ENCODE measurements at places on chromosomes 13 and 19. TPM values are rescaled to one million over a fixed set of nuclear protein-coding genes. Genes with fewer than 3 reads are reported as not detected.

GRCh38 chr13:22210134-22210930 is 539.5 kb downstream of the FGF9 start:
- DNase-seq = no peak
- H3K27ac ChIP-seq = no peak overlapping the region
- peaks cover 3% of the 10 kb centered on the region for H3K27me3 ChIP-seq
- H3K36me3 ChIP-seq = no peaks in the 10 kb centered on the region

GRCh38 chr19:10920781-10921180 is 7.7 kb downstream of the YIPF2 start:
- peaks cover 22% of the 10 kb centered on the region for H3K27me3 ChIP-seq
- H3K27ac ChIP-seq = no peak overlapping the region
- no peak for DNase-seq

DNA sequence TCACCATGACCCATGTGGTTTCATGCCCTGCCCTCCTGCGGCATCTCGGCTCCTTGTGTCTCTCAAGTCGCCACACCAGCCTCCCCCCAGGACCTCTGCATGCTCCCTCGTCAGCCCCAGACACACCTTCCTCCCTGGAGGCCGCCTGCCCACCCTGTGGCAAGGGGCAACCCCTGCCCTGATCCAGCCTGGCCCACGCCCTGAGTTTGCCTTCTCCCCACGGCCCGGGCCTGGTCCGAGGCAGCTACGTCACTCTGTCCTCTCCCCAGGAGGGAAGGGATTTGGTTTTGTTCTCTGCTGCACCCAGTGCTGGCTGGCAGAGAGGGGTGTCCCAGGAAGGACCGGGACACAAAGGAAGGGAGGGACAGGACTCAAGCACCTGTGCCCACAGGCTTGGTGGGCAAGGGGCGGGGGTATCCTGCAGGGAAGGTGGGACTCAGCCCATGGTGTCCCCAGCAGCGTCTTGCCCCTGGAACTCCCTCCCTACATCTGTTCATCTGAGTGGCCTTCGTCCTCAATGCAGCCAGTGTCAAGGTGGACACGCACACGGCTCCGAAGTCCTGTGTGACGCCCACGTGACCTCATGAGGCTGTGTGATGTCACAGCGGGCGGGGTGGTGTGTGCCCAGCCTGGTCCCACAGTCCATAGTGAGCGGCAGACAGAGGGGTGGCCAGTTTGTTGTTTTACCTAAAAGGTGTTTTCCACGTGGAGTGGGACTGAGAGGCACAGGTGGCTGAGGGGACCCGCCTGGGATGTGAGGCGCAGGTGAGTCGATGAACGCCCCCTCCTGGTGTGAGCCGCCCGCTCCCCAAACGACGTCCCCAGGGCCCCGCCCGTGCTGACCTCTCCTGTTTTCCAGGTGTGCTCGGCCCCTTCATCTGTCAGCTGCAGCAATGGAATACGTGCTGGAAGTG is at the start of gene TEX29:
Gene TEX29, plus strand, starts transcription at position 645 of the 914 bp plus-strand sequence. Its CDS starts 249 bp downstream, at position 894.
- DNase-seq = no peak
- H3K27me3 ChIP-seq = peaks cover 8% of the 10 kb centered on the region
- H3K36me3 ChIP-seq = no peaks in the 10 kb centered on the region
- H3K27ac ChIP-seq = peak within 1 kb of the TSS; percentile 21
- H3K4me3 ChIP-seq = no peak within 1 kb of the TSS
- H3K4me1 ChIP-seq = peaks cover 7% of the 10 kb centered on the region

DNA sequence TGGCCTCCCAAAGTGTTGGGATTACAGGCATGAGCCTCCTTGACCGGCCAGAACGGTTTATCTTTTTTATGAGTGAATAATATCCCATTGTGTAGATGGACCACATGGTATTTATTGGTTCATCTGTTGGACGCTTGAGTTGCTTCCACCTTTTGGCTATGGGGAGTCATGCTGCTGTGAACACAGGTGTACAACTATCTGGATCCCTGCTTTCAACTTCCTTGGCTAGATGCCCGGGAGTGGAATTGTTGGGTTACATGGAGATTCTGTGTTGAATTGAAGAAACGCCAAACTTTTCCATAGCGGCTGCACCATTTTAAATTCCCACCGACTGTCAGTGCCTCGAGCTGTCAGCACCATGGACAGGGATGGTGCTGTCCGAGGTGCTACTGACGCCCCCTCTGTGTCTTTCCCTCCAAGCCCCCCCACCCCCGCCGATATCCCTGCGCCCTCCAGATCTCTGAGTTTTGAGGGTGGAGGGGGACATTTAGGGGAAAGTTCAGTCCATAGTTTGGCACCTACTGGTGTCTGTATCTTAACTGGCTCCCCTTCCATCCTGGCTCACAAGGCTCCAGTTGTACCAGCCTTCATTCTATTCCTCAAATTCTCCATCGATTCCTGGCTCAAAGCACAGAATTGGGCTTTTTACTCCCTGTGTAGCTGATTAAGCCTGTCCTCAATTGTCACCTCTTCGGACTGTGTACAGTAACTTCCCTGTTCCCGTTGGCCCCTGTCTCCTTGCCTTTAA is 27.3 kb downstream of the PNPLA6 start:
- peaks cover 8% of the 10 kb centered on the region for H3K36me3 ChIP-seq
- H3K4me3 ChIP-seq = peak overlapping the region; percentile 8
- DNase-seq = no peak
- no peak overlapping the region for H3K27ac ChIP-seq
- H3K4me1 ChIP-seq = no peaks in the 10 kb centered on the region

DNA sequence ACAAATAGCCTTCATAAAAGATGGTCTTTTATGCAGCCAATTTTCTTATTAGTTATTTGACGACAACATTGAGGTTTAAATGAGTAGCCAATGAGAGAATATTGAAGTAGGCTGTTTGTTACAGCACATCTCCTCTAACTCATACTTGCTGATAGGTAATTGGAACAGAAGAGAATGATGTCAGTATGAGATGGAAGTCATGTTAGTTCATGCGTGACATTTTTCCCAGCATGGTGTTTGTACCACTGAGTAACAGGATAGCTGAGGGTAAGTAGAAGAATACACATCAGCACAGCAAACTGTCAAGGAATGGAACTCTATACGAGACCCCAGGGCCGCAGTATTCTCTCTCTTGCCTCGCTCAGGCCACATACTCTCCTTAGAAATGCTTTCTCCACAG is 37.2 kb downstream of the COL4A2 start:
- no peak overlapping the region for H3K4me3 ChIP-seq
- no peak overlapping the region for H3K27ac ChIP-seq
- no peak for DNase-seq
- no peaks in the 10 kb centered on the region for H3K36me3 ChIP-seq
- H3K27me3 ChIP-seq = peaks cover 5% of the 10 kb centered on the region

DNA sequence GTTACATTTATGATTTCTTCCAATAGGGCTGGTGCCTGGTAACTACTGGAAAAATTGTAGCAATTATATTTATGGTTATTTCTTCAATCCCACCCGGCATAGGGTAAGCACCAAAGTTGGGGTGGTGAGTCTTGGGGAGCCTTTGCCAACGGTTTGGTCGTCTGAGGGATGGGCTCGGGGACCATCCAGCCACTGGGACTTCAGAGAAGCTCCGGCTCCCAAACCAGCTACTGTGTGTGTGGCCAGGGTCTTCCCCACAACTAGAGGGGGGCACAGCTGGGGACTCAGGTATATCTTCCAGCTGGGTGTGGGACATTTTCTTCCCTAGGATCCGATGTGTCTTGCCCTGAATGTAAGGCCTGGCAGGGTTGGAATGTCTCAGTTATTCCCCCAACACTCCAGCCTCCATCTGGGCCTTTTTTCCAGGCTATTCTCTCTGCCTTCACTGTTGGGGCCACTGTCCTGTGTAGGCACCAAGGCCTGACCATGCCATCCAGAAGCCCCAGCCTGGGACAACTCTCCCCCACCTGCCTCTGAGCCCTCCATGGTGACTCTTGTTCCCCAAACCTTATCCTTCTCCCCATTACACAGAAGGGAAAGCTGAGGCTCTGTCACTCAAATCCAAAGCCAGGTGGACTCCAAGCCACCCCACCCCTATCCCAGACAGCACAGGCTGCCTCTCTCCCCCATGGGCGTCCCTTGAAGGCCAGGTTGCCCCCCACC is 1.1 kb upstream of the IFI30 start:
- H3K4me3 ChIP-seq = no peak overlapping the region
- H3K27me3 ChIP-seq = peaks cover 6% of the 10 kb centered on the region
- no peak for DNase-seq
- no peaks in the 10 kb centered on the region for H3K4me1 ChIP-seq

DNA sequence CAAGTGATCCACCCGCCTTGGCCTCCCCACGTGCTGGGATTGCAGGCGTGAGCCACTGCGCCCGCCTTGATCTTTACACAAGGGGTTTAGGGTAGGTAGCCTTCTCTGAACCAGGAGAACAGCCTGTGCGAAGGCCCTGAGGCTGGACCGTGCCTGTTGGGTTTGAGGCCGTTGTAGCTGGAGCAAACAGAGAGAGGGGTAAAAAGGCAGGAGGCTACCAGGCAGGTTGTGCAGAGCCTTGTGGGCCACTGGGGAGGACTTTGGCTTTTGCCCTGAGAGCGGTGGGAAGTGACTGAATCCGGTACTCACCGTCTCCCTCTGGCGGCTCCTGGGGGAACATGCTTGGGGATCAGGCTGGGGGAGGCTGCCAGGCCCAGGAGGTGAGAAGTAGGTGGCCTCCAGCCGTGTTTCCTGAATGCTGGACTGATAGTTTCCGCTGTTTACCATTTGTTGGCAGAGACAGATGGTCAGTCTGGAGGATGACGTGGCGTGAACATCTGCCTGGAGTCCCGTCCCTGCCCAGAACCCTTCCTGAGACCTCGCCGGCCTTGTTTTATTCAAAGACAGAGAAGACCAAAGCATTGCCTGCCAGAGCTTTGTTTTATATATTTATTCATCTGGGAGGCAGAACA is 24.6 kb downstream of the SPC24 start:
- peak overlapping the region; percentile 69 for H3K27ac ChIP-seq
- peak; percentile 88 for DNase-seq
- peaks cover 6% of the 10 kb centered on the region for H3K36me3 ChIP-seq
- H3K4me3 ChIP-seq = no peak overlapping the region

GRCh38 chr13:98942997-98943396 is 34.9 kb downstream of the DOCK9 start:
- no peaks in the 10 kb centered on the region for H3K36me3 ChIP-seq
- H3K27ac ChIP-seq = no peak overlapping the region
- H3K27me3 ChIP-seq = no peaks in the 10 kb centered on the region
- peaks cover 19% of the 10 kb centered on the region for H3K4me1 ChIP-seq
- no peak overlapping the region for H3K4me3 ChIP-seq

The F10 gene
- total RNA-seq = 0.74 TPM

The FEM1A gene
- total RNA-seq = 11.3 TPM

The PEAK3 gene
- not detected for total RNA-seq

Data from glutamatergic neuron (in vitro differentiated cells).